GM19239 (cell line): ENCODE measurements at places on chromosomes 3 and 15.

- DNase-seq, result no peak
These were observed 15.2 kb downstream of the CCR1 start for GRCh38 chr3:46192939-46193338.

GRCh38 chr15:45635191-45635638 is 386 bp downstream of the SQOR start:
- no peak for DNase-seq

GRCh38 chr3:118968640-118969039 is 66.0 kb downstream of the IGSF11 start:
- DNase-seq, result no peak

GRCh38 chr3:79236496-79236895 is 531.3 kb downstream of the ROBO1 start:
- DNase-seq, result no peak

DNA sequence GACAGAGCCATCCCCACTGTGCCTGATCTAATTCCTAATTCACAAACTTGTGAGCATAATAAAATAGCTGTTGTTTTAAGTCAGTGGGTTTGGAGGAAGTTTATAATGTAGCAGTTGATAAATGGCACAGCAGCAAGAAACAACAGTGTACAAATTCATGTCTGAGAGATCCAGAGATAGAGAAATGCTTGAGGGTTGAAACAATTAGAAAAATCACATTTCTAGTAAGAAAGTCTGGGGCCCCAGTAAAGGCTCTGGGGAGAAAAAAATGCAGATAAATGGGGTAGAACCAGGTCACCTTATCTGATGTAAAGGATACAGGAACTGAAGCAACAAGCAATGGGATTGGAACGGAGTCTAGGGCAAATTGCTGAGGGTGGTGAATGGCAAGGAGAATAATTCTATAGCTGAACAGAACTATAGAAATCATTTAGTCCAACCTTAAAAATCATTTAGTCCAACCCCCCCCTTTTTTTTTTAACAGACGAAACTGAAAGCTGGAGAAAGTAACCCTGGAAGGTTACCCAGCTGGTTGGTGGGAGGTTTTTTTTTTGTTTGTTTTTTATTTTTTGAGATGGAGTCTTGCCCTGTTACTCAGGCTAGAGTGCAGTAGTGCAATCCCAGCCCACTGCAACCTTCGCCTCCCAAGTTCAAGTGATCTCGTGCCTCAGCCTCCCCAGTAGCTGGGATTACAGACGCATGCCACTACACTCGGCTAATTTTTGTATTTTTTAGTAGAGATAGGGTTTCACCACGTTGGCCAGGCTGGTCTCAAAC is 14.3 kb upstream of the SHQ1 start:
- DNase-seq, result no peak

DNA sequence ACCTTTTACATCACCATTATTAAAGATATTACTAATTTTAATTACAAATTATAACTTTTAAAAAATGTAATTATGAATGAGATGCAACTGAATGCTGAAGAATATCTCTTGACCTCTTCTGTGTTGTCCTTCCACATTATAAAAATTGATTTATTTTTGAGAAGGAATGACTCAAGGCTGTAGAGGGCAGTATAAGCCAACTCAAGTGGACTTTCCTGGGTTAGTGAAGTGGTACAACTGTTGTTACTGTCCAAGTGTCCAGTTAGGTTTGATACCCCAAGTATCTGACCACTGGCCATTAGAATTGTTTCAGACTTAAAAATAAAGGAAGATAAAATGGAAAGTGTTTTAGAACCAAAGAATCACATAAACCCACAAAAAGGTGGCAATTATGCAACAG is 51.9 kb downstream of the BBX start:
- peak; percentile 18 for DNase-seq

DNA sequence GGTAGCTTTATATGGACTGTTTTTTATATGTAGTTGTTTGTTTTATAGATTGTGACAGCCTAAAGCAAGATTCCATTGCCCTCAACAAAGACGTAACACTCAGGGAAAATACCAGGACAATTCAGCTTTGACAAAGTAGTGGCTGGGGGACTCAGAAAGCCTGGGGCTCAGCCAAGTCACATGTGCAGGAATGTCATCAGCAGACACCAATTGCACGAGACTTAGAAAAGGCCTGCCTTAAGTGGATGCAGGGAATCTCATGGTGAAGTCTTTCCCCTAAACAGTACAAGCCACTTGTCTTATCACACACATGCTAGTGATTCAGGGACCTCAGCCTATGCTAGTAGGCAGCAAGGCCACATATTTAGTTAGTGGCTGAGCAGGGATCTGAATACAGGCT is 381.8 kb upstream of the THBS1 start:
- DNase-seq, result no peak

GRCh38 chr15:92485441-92485840 is 91.8 kb downstream of the ST8SIA2 start:
- DNase-seq, result no peak

- no peak for DNase-seq
These were observed 180.0 kb upstream of the LINGO1 start for GRCh38 chr15:77812664-77813063.

DNA sequence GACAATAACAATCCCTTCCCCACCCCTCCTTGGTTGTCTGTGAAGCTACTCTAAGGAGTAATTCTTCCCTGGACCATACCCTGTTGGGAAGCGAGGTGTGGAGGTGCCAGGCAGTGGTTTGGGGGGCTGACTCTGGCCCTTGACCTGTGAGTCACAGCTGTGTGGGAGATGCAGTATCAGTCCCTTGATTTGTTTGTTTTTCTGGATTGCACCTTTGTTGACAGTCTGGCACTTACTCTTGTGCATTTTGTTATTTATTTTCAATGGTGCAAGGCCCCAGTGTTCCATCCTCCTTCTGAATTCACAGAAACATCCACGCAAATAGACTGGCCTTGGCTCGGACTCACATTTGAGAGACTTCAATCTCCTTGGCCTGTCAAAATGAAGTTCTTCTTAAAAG is 29.7 kb downstream of the TMEM45A start:
- DNase-seq, result no peak

DNA sequence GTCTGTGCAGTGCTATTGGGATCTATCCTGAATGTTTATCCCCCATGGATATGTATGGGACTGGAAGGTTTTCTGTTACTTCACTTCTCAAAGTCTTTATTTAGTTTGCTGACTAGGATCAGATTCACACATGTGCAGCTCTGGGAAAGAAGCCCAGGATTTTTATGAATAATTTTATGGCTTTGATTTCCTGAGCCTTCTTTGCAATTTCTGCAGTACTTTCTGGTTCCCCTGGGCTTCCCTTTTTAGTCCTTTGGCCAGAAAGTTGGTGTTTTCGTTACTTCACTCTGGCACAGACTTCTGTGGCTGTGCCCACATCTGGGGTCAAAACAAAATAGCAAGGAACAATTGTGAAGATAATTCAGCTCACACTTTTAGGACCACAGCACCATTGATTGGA is 721.0 kb downstream of the OTOL1 start:
- DNase-seq, result no peak

GRCh38 chr3:153740109-153740508 is 381.1 kb upstream of the ARHGEF26 start:
- DNase-seq, result no peak

DNA sequence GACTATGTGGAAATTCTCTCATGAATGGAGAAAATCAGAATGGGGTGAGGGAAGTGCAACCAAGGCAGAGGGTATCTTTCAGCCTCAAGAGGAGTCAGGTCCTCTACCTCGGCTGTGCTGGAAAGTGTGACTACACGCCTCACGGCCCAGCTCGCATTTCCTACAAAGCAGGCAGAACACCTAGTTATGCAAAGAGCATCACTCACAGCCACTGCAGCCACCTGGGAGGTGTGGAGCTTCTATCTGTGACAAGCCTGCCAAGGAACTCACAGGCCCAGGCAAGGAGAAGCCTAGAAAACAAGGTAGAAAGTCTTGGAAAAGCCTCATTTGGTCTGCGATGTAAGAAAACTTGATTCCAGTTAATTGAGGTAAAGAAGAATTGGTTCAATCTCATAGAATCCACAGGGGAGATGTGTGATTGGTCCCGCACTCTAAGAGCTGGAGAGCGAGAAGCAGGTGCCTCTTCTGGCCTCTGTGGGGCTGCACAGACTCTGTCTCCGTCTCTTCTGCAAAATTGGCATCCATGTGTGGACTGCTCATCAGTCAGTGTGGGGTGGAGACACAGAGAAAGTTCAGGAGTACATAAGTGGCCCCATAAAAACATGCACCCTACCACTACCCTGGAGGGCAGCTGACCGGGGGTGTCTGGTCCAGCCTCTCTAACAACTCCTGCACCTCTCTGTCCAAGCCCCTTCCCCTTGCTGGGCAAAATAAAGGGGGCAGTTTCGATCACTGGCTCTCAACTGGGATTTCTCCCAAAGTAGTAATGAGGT is 76.8 kb downstream of the TAMM41 start:
- no peak for DNase-seq

- DNase-seq, result no peak
These were observed 68.8 kb downstream of the SCN5A start for GRCh38 chr3:38580450-38581382.

DNA sequence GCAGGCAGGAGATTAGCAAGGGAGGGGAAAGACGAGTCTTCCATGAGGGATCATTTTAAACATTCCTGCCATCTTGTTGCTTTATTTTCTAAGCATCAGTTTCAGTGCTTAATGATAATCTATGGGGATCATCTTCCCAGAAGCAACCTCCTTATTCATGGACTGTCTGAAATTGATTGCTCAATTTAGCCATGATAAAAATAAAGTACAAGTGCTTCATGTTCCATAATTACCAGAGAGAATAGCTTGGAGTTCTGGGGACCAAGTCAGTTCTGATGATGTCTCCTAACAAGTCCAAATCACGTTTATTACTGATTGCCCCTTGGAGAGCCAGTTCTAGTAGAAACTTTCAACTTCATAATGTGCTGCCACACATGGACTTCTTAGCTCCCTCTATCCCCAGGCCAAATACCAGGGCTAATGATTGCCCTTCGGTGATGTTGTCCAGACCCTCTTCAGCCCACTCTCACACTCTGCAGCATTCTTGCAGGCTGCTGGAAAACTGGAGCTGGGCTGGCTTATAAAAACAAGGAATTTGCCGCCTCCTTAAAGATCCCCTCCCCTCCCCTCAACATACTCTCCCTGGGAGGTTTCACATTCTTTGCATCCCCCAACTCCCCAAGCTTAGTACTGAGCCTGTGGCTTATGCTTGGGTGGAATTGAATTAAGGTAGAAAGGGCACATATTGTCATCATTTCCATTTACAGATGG is 222.1 kb upstream of the ADAMTS9 start:
- no peak for DNase-seq

DNA sequence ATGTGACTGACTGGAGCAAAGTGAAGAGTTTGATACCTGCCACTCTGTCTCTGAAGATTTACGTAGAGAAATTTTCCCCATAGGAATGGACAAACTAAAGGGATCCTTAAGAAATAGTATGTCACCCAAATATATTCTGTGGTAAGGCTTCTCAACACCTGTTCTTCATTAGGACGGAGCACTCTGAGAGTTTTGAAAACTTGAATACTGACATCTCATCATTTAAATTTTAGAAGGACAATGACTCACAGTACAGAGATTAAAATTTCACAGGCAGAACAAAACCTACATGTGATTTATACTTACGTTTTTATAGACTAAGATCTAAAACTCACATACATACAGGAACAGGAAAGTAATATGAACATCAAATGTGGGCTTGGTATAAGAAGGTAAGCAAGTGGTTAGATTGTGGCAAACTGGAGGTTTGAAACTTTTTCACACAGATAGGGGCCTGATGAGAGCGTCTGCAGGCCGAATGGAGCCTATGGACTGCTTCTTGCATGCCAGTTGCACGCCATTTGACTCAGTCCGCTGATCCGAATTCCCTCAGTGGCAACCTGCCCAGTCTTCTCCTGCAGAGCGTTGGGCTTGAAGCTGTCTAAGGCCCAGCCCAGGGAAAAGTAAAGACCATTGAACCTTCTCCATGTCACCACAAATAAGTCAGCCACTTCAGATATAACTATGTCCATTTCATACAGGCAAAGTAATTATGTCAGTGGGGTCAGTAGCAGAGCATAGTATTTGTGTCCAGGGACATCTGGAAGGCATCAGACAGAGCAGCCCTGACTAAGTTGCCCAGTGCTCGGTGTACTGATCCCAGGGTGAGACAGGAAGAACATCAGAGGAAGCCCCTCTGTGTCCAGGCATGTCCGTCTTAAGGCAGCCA is 45.7 kb downstream of the ZBTB38 start:
- no peak for DNase-seq

- no peak for DNase-seq
These were observed 108.5 kb downstream of the PLCL2 start for GRCh38 chr3:16993227-16993626.

DNA sequence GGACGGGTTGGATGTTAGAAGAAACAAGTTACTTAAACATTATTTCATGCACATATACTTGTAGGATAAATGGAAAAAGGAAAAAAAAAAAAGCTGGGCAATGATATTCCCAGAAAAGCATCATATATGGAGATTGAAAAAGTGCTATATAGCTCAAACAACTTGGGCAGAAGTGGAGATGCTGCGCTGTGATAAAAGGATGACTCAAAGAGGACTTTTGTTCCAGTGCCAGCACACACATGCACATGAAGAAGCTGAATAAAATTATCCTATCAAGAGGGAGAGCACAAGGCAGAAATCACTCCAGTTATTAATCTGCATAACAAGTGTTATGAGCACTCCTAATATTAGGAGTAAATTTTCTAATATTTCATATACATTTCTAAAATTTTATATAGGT is 30.9 kb downstream of the FRMD4B start:
- DNase-seq, result no peak

- DNase-seq, result no peak
These were observed 667.9 kb upstream of the CFAP20DC start for GRCh38 chr3:59717679-59718205.

GRCh38 chr3:26018889-26019288 is 229.0 kb downstream of the OXSM start:
- no peak for DNase-seq

- no peak for DNase-seq
These were observed 94.3 kb downstream of the AQP9 start for GRCh38 chr15:58232281-58233065.

DNA sequence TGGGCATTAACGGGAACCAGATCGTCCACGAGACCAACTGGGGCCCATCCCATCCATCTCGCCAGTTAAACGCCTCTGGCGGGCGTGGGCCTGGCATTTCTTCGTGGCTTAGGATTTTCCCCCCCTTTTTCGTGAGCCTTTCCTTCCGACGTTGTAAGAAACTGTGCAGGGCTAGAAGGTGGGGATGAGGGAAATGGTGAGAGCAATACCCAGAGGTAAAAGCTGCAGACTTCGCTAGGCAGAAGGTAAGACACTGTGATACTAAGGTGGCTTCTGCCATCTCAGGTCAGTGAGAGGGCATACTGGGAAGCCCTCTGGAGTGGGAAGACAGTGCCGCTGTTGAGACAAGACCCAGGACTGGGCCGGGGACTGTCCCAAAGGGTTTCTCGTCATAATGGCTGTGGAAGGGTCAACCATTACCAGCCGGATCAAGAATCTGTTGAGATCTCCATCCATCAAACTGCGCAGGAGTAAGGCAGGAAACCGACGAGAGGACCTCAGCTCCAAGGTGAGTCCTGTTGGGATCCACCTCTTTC is 666 bp downstream of the MAPKBP1 start:
- no peak for DNase-seq

GRCh38 chr3:194865061-194865460 is 179.4 kb downstream of the FAM43A start:
- DNase-seq, result no peak
